ENCODE measurements at places on chromosomes 16 and 17. TPM values are rescaled to one million over a fixed set of nuclear protein-coding genes. Genes with fewer than 3 reads are reported as not detected.

GRCh38 chr16:15770512-15770911 is 86.3 kb downstream of the MYH11 start:
- no peaks in the 10 kb centered on the region for H3K4me1 ChIP-seq
- no peaks in the 10 kb centered on the region for H3K27me3 ChIP-seq
- no peaks in the 10 kb centered on the region for H3K36me3 ChIP-seq
- DNase-seq: no peak

DNA sequence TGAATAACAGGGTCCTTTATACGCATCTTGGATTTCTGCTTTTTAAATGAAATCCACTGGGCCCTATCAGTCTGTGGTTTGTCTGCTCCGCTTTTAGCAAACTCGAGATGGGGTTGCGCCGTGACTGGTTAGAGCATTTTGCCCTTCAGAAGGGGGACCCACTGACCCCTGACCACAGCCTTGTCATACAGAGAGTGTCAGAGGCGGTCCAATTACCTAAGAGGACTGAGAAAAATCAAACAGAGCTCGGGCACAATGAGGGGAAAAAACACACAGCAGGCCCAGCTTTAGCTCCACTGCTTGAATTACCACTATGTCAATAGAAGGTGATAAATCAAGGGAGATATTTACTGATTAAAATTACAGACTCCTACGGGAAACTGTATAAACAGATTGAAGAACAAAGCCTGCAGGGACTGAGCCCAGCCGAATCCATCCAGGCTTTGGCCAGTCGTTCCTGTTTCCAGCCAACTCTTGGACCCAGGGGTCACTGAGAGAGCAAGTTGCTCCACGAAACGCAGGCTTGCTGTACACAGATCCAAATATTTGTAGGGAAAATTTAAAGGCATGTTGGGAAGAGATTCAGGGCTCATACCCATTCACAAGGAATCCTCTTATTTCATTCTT is 131.9 kb upstream of the ZFHX3 start:
- no peaks in the 10 kb centered on the region for H3K36me3 ChIP-seq
- H3K4me1 ChIP-seq: no peaks in the 10 kb centered on the region
- DNase-seq: no peak
- no peak overlapping the region for H3K4me3 ChIP-seq
- no peaks in the 10 kb centered on the region for H3K27me3 ChIP-seq
- no peak overlapping the region for H3K27ac ChIP-seq

DNA sequence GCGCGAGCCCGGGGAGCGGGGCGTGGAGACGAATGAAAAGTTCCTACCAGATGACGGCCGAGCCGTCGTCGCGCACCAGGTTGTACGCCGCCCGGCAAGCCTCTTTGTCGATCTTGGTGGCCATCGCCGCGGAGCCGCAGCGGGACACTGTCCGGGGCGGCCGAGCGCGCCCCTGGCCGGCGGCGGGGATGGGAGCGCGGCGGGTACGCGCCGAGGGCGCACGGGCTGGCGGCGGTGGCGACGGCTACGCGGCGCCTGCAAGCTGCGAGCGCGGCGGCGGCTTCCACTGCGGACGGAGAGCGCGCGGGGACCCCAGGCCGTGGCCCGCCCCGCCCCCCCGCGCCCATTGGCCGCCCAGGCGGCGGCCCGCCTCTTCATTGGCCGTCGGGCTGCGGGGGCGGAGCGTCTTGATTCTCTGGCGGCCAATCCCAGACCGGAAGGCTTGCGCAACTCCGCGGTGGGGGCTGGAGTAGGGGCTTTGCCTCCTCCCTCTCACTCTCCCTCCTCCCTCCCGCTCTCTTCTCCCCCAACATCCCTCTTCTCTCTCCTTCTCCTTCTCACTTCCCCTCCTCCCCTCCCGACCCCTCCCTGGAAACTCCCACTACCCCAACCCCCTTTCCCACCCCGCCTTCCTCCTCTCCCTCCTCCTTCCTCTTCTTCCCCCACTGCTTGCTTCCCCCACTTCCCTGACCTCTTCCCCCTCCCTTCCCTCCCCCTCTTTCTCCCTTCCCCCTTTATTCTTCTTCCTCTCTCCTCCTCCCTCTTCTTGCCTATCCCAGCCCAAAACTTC is at the start of gene COTL1:
Gene COTL1, minus strand, starts transcription at position 288 of the 790 bp plus-strand sequence. Its CDS starts 164 bp downstream, at position 124.
- peak within 1 kb of the TSS; percentile 96 for H3K4me3 ChIP-seq
- peaks cover 31% of the 10 kb centered on the region for H3K4me1 ChIP-seq
- peak within 1 kb of the TSS; percentile 100 for H3K27ac ChIP-seq
- H3K27me3 ChIP-seq: no peaks in the 10 kb centered on the region
- H3K36me3 ChIP-seq: no peaks in the 10 kb centered on the region

The SLC16A13 gene
- 7.1 TPM for total RNA-seq

The TAC4 gene
- 17.1 TPM for total RNA-seq

GRCh38 chr17:6554871-6555330 is 1.5 kb downstream of the PITPNM3 start:
- no peaks in the 10 kb centered on the region for H3K4me1 ChIP-seq
- H3K27me3 ChIP-seq: no peaks in the 10 kb centered on the region
- H3K4me3 ChIP-seq: no peak overlapping the region
- no peaks in the 10 kb centered on the region for H3K36me3 ChIP-seq

The ARL5C gene
- total RNA-seq: not detected

Measured in Caco-2 (cell line).